NB4 (cell line): ENCODE measurements at places on chromosomes 16 and 17.

GRCh38 chr16:31061813-31062440 lies 12.1 kb downstream of the ZNF668 start:
- no peak for DNase-seq

DNA sequence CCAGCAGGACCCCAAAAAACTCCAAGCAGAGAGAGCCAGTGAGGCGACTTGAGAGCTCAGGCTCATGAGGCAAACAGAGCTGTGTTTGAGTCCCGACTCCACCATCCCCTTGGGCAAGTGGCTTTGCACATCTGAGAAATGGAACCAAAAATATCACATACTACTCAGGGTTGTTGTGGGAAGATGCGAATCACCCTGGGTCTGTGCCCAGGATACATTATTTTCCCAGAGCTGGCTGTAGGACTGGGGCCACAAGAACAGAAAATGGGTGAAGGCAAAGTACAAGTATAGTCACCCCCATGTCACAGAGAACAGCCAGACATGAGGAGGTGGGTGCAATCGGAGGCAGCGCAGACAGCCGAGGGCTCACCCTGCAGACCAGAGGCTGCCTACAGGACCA lies 127.3 kb downstream of the GAS7 start:
- DNase-seq, result no peak

DNA sequence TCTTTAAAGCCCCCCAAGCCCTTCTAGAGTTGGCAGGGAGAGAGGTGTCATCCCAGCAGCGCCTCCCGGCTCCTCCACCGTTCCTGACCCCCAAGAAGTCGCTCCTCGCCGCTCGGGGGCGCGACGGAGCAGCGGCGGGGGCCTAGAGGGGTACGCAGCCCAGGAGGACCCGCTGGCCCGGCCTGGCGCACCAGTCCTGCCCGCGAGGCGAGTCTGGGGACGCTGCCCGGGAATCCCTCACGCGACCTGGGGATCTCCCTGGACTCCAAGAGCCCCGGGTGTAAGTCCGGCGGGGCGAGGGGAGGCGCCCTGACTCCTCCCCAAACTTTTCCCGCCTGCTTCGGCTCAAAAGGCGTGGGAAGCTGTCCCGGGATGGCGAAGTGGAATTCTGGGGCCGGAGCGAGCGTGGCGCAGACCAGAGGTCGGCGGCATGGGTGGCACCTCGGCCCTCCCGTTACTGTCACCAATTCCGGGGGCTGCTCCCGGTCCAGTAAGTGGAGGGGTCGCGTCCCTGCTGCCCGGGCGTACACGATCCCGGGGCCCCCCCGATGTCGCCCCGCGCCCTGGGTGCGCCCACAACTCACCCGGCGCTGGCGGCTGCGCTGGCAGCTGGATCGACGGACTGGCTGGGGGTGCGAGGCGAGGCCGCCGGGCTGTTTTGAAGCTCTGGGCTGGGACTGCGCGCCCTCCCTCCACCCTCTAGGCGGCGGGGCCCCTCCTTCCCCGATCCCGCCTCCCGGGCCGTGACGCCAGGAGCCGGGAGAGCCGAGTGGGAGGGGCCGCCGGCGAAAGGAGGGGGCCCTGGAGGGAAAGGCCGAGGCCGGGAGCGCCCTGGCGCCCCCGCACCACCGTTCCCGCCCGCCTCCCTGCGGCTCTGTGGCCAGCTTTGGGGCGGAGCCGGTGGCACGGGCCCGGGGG lies at the start of gene EMP2:
Gene EMP2 (minus strand): TSS at position 634 of the 918 bp plus-strand sequence. CDS start 32,981 bp downstream, outside the sequence.
- peak; percentile 11 for DNase-seq

DNA sequence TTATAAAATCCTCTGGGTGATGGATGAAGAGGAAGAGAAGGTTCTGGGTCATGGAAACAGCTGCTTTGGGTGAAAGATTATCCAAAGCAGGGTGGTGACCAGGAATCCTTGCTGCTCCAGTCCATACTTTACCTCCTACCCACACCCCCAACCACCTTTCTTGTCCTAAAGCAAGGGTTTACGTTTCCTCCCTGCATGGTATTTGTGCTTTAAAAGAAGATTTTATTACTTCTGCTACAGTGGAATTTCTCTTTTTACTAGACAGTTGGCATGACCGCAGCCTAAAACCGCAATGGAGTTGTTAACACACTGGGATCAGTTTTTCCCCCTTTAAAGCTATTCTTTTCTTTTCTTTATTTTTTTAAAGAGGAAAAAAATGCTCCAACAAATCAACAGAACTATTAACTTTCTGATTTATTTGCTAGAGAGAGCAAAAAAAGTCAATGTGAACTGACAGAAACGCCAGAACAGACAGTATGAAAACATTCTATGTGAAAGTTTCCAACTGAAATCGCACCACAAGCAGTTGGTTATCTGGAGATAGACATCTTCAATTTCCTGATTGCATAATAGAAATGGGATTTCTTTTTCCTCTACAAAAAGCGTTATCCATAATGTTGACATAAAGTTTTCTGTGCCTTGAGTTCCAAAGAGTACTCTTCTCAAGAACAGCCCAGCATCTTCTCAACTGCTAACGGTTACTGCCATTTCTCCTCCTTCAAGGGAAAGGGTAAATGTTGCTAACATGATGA lies 236.0 kb downstream of the IRX3 start:
- peak; percentile 99 for DNase-seq

- DNase-seq, result peak; percentile 60
Observed at GRCh38 chr17:21285164-21286065, 904 bp downstream of the MAP2K3 start.

DNA sequence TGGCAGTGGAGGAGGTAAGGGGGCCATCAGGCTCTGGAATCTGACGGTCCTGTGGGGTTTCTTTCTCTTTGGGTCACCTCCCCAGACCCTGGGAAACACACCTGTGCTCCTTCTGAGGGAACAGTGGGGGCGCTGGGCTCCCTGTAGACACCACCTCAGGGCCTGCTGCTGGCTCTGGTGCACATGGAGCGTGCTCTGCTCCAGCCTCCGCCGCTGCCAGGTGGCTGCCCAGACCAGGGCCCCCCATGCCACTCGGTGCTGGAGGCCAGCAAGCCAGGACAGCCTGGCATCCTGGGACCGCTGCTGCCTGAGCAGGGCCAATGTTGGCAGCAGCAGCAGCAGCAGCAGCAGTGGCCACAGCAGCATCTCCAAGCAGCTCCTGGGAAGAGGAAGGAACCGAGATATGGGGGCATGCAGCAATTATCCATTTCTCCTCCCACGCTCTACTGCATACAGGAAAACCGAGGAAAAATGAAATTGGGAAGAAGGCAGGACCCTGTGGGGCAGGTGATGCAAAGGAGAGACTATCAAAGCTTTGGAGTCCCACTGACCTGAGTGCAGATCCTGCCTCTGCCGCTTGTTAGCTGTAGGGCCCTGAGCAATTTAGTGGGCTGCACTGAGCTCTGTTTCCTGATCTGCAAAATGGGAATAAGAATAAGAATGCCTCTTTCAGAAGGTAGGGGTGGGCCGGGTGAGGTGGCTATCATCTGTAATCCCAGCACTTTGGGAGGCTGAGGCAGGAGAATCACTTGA lies 902 bp downstream of the GHDC start:
- no peak for DNase-seq

GRCh38 chr17:51289696-51290111 lies 29.4 kb downstream of the UTP18 start:
- DNase-seq, result no peak

DNA sequence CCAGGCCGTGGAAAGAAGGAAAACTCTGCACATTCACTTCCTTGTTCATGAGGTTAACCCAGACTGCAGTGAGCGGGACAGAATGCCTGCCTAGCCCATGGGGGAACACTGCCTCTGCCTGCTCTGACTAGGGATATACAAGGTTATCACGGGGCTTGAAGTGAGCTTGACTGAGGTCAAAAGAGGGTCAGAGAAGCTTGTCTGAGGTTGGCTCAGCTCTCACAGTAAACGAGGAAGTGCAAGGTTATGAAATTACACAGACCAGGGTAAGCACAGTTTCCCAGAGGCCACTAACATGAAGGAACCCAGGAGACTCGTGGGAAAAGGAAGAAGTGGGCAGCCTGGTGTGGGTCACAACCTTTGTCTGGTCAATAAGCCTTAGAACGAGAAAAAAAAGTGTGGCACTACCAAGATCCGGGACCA lies 28.7 kb downstream of the HIC1 start:
- DNase-seq, result peak; percentile 76

DNA sequence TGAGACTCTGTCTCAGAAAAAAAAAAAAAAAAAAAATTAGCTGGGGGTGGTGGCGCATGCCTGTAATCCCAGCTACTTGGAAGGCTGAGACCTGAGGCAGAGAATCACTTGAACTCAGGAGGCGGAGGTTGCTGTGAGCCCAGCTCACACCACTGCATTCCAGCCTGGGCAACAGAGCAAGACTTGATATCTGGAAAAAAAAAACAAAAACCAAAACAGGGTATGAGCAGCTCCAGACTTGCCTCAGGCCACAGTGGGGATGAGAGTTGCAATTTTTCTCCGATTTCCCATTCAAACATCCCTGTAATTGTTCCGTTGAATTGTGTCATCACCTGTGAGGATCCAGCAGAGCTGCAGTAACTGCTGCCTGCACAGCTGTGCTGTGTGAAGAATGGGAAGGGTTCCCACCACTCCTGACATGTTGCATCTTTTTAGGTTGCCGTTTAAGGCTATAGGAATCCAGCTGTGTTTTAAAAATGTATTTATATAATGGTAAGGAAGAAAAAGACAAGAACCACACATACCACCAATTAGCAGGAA lies 150.0 kb downstream of the VPS53 start:
- DNase-seq, result no peak

GRCh38 chr16:73713778-73714495 lies 582.7 kb upstream of the PSMD7 start:
- DNase-seq, result peak; percentile 43

DNA sequence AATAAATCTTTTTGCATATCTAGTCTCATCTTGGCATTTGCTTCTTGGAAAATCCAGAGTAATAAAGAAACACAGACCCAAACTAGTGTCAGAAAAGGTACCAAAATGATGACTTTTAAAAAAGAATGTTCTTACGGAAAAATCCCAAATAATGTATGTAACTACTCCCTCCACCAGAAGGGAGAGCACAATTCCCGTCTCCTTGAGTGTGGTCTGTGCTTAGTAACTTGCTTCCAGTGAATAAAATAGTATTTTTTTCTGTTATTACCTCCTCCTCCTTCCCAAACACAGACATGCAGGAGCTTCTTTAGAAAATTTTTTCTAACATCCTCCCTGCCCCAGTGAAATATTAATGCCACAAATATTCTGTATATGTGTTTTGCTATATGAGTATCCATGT lies 358.1 kb downstream of the ZFHX3 start:
- no peak for DNase-seq

DNA sequence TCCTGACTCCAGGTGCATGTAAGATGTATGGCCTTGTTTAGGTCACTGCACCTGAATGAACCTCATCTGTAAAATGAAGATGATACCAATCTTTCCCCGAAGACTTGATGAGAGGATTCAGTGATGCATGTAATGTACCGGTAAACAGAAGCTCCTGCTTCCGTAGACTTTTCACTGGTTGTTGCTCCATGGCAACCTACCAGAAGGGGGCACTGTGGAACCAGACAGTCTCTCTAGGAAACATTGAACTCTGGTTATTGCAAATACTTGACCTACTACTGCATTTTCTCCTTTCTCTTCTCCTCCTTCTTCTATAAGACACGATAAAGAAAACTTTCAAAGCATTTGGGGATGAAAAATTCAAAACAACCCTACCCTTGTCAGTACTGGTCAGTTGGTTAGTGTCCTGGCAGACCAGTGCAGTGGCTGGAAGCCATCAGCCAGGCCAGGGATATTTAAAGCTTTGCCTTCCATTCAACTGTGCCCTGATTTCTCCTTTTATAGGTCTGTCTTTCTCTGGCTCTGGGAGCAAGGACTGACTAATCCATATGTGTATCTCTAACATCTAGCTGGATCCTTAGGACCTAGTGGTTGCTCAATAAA lies 667.4 kb upstream of the SALL1 start:
- peak; percentile 48 for DNase-seq

DNA sequence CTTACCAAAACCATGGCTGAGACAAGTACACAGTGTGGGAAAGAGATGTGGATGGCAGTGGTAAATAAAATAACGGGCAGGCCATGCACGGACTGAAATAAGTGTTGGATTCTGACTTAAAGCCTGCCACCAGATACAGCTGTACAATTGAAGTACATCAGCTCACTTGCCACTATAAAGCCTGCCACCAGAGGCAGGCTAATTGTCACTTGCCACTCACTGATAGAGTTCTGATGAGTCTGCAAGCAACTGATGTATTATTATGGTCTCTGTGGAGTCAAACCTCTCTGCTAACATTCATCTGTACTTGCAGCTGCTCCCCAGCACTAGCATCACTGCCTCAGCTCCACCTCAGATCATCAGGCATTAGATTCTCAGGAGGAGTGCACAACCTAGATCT lies 93.0 kb downstream of the CYTH1 start:
- DNase-seq, result no peak

DNA sequence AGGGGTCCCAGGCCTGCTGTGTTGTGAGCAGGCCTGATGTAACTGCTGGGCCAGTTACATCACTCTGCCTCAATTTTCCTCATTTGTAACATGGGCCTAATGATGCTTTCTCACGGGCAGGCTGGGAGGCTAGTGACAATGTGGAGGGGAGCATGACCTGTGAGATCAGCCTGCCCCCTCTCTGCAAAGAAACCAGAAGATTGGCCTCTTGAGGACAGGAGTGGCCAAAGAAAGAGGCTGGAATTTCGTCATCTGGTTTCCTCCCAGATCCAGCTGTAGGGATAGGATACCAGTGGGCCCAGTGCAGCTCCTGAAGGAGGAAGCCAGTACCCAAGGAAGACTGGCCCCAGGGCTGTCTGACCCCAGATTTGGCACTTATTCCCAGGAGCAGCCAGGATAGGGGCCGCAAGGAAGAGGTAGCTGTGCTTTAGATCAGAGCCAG lies 615 bp upstream of the SREBF1 start:
- DNase-seq, result peak; percentile 58

GRCh38 chr16:27238016-27238587 lies 30.5 kb downstream of the NSMCE1 start:
- DNase-seq, result peak; percentile 27

DNA sequence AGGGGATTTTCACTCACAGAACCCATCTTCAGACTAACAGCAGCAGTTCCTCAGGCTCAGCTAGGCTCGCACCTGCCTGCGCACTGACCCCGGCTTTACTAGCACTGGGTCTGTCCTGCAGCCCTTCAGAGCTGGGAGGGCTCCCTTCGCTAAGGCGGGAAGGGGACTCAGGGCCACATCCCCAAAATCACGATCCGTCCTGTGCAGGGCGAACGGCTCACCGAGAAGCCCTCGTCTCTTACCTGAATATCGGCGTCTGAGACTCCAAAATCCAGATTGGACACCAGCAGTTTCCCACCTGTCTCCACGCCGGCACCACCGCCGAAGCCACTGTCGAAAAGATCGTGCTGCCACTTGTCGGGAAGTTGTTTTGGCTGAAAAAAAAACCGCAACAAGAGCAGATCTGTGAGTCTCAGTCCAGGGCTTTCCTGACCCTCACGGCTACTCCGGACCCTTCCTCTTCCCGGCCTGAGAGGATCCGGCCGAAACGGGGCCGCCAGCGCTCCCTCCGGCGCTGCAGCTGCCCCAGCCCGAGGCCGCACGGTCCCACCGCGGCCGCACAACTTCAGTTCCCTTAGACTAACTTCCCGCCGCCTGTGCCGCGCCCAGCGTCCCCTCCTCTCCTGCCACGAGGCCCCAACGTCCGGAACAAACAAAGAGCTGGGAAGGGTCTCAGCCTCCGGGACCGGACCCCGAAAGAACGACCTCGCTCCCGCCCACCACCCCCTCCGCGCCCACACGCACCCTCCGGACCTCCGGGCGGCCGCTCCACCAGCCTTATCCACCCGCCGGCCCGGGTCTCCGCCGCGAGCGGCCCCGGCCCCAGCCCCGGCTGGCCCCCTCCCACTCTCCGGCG lies 711 bp downstream of the ALYREF start:
- peak; percentile 55 for DNase-seq

GRCh38 chr17:60823515-60823914 lies 145.9 kb downstream of the BCAS3 start:
- DNase-seq, result peak; percentile 28
